ENCODE measurements at places on chromosomes 4 and X. TPM values are rescaled to one million over a fixed set of nuclear protein-coding genes. Genes with fewer than 3 reads are reported as not detected.

GRCh38 chr4:108838451-108838850, 75.6 kb upstream of the ETNPPL start:
- no peak for DNase-seq

DNA sequence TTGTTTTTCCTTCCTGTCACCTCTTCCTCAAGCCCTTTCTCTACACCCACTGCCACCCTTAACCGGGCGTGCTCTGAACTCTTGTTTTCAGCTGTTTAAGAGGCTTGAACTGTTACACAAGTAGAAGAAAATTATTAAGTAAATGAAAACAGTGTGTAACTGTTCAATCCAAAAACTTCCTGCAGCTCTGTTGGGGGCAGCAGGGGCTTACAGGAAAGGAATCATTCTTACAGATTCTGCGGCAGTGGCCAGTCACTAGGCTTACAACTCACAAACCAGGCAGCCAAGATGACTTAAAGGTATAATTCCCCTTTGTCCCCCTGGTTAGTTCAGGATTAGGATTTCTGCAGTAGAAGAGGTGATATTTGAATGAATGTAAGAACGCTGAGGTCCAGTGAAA, 70.2 kb upstream of the ETNPPL start:
- no peak for DNase-seq

DNA sequence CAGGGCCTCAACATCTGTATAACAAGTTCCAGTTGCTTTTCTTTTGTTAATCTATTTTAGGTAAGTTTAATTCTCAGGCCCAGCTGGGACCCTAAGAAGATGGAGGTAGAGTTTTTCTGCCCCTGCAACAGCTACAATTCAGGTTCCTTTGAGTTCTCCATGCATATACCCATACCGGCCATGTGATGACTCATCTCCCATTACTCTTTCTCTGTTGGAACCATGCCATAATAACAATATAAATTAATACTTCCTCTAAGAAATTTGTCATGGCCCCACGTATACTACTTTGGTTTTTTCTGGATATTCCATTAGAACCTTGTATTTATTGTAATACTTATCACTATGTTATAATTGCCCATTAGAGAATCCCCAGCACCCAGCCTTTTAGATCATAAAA, 1.3 kb upstream of the INTU start:
- no peak for DNase-seq

DNA sequence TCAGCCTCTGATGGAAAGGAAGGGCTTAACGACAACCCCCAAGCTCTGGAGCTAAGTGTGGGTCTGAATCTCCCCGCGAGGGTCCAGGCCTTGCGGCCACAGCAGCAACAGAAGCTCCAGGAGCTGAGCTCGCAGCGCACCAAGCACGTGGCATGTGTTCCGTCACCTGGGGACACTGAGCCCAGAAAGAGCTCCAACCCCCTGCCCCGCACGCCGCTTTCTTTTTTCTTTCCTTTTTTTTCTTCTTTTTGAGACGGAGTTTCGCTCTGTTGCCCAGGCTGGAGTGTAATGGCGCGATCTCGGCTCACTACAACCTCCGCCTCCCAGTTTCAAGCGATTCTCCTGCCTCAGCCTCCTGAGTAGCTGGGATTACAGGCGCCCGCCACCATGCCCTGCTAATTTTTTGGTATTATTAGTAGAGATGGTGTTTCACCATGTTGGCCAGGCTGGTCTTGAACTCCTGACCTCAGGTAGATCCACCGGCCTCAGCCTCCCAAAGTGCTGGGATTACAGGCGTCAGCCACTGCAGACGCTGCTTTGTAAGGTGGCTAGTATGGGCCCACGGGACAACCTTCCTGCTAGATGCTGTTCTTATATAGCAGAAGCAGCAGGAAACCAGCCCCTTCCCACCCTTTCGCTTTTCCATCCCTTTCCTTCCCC, 685 bp upstream of the TNIP2 start:
- DNase-seq, result no peak

GRCh38 chr4:99054428-99054994, 34.1 kb downstream of the ADH5 start:
- DNase-seq, result no peak

The MAGEA8 gene
- total RNA-seq, result not detected

DNA sequence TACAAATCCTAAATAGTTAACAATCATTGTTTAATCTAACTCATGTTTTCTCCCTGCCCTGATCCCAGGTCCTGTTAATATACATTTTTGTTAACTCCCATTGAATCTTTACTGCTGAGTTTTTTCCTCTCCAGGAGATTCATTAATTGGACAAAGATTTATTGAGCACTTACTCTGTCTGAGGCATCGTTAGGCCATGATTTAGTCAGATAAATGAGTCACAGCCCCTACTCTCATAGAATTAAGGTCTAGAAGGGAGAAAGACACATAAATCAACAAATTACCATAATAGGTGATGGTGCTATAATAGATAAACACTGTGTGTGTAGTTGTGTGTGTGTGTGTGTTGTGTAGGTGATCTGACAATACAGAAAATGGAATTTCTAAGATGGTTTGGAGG, 112.5 kb downstream of the MAPK10 start:
- no peak for DNase-seq

GRCh38 chrX:133580625-133581024, 165.3 kb upstream of the GPC4 start:
- no peak for DNase-seq

GRCh38 chrX:17736478-17736855, 826 bp upstream of the SCML1 start:
- no peak for DNase-seq

The LINC00632 gene
- total RNA-seq, result 23.5 TPM

DNA sequence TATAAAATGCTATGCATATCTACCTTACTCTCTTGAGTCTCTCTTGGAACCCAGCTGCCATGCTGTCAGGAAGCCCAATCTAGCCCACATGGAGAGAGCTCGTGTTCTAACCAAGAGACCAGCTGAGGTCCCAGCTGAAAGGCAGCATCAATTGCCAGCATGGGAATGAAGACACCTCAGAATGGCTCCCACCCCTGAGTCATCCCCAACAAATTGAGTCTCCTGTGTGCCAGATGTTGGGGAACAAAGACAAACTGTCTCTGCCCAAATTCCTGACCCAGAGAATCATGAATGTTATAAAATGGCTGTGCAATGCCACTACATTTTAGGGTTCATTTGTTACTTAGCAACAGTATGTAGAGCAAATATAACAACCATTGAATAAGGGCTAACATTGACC, 105.2 kb upstream of the STX18 start:
- no peak for DNase-seq

DNA sequence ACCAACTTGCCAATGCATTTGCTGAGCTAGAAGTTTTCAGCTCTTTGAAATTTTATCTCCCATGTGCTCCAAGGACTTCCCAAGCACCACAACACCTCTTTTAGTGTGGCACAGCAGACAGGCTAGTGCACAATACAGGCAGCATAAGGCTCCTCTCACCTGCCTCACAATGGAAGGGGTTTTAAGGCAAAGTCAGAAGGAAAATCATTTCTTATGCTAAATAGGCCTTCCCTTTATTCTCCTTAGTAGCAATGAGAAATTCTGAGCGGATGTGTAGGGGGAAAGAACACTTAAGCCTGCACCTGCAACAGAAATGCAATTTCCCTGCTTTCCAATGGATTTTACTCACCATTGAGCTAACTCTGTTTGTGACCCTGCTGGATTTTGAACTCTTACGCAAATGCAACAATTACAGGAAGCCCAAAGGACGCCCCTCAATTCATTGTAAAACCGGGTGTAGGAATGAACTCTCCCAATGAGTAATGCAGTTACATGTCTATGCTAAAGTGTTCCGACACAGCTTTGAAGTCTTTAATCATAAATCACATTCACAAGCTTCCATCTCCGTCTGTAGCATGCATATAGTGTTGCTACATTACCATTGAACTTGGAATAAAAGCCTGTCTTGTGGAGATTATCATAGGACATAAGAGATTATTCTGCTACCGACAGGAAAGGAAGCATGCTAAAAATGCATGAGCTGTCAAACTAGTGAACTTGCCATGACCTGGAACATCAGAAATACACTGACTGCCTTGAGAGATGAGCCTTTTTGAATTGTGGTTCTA, 1084.9 kb downstream of the RPA4 start:
- peak; percentile 68 for DNase-seq

The TEX11 gene
- total RNA-seq, result 0.85 TPM

- DNase-seq, result no peak
Measured at GRCh38 chr4:83356899-83357661, 22.4 kb upstream of the HPSE start.

All from GM23338 (cell line).